ENCODE measurements at places on chromosomes 7 and 10.
A peak's percentile ranks its signal among the peaks of the same experiment; 100 is the strongest.

DNA sequence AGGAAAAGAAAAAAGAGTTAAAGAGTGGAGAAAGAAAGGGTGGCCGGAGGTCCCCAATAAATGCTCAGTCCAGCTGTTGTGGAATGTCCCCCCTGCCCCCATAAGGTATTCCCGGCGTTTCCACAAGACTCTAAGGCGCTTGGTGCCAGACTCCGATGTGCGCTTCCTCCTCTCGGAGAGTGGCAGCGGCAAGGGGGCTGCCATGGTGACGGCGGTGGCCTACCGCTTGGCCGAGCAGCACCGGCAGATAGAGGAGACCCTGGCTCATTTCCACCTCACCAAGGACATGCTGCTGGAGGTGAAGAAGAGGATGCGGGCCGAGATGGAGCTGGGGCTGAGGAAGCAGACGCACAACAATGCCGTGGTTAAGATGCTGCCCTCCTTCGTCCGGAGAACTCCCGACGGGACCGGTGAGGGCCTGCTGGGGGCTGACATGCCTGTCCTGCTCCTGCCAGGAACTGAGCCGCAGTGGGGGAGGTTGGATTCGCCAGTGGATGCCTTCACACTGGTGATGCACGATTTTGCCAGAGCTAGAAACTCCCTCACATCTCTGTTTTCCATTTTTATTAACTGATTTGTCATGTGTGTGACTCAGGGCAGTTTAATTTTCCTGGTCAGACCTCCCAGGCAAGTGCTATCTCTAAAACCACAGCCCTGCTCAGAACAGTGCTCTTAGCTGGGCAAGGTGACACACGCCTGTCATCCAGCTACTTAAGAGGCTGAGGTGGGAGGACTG, 34.2 kb downstream of the TACR2 start:
- DNase-seq, result peak; percentile 93

- no peak for DNase-seq
These were observed 184.8 kb downstream of the GNAI1 start for GRCh38 chr7:80319461-80319860.

DNA sequence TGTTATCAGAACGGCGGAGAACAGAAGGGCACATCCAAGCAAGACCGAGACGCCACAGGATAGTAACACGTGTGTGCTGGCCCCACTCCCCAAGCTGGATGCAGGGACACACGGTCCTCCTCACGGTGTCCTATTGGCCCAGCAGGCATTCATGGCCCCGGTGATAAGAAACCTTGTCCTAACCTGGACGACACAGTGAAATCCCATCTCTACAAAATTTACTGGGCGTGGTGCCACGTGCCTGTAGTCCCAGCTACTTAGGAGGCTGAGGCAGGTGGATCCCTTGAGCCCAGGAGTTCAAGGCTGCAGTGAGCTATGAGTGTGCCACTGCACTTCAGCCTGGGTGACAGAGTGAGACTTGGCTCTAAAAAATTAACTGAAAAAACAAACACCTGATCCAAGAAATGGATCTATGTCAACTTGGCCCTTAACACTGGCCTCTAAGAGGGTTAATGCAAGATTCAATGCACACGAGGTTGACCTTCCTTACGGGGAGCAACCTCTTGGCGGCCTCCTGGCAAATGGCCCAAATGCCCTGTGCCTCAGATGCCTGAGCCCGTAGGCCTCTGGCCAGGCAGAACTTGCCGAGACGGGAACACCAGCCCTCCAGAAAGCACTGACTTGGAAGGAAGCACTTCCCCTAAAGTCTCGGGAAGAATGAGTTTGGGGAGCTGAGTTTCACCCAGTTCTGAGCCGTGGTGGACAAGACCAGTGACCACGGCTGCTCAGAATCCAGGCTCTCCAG, 72.3 kb downstream of the ZRANB1 start:
- no peak for DNase-seq

GRCh38 chr10:117609095-117609795, 66.7 kb downstream of the EMX2 start:
- peak; percentile 97 for DNase-seq

- DNase-seq, result no peak
These were observed 84.5 kb upstream of the C10orf90 start for GRCh38 chr10:126754966-126755365.

DNA sequence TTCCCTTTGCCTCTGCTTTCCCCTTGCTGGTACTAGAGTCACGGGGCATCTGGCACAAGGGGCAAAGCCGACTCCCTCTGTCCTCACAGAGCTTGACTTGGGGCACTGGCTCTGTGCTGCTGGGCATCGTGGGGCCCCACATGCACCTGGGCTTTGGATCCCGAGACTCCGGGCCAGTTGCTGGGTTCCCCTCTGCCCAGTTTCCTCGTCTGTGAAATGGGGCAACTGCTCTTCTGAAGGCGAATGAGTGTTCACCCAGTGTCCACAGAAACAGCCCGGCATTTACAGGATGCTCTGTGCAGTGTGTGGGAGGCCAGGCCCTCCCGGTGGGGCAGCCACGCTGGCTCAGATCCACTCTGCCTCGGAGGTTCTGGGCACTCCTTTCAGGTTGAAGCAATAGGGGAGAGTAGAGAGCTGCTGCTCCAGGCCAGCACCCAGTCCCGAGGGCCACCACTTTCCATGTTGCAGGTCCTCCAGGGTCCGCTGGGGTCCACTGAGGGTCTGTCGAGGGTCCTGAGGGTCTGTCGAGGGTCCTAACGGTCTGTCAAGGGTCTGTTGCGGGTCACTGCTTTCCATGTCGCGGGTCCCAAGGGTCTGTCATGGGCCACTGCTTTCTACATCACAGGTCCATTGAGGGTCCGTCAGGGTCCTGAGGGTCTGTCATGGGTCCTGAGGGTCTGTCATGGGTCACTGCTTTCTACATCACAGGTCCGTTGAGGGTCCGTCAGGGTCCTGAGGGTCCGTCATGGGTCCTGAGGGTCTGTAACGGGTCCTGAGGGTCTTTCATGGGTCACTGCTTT, 103.6 kb downstream of the VIPR2 start:
- DNase-seq, result no peak

GRCh38 chr7:155788616-155789000, 23.7 kb downstream of the SHH start:
- no peak for DNase-seq

DNA sequence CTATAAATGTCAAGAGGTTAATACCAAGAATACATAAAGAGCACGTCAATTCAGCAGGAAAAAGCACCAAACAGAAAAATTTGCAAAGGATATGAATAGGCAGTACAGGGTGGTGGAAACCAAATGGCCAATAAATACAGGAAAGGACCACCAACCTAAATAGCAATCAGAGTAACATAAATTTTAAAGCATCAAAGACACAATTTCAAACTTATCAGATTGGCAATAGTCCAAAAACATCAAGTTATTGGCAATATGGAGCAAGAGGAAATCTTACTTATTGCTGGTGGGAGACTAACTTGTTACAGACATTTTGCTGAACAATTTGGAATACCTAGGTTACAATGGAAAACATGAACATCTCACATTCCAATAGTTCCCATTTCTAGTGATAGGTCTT, 24.1 kb downstream of the SYPL1 start:
- DNase-seq, result no peak

- DNase-seq, result peak; percentile 40
These were observed 156.8 kb downstream of the FAM107B start for GRCh38 chr10:14617852-14618251.

DNA sequence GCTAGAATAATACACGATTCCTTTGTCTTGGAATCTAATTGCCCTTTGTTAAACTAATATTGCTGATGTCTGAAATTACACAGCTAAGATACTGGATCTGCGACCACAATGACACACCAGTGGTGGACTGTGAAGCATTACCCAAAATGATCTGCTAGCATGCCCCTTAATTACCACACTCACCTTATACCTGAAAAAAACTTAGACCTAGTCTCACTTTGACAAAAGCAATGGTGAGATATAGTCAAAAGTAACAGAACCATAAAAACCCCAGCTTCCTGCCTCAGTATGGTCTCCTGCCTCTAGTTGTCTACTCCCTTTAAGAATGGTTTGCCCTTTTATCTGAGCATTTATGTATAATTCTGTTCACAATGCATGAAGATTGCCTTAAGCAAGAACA, 20.8 kb upstream of the ERVW-1 start:
- DNase-seq, result no peak

GRCh38 chr10:490891-491571, 198.4 kb downstream of the DIP2C start:
- DNase-seq, result peak; percentile 61

DNA sequence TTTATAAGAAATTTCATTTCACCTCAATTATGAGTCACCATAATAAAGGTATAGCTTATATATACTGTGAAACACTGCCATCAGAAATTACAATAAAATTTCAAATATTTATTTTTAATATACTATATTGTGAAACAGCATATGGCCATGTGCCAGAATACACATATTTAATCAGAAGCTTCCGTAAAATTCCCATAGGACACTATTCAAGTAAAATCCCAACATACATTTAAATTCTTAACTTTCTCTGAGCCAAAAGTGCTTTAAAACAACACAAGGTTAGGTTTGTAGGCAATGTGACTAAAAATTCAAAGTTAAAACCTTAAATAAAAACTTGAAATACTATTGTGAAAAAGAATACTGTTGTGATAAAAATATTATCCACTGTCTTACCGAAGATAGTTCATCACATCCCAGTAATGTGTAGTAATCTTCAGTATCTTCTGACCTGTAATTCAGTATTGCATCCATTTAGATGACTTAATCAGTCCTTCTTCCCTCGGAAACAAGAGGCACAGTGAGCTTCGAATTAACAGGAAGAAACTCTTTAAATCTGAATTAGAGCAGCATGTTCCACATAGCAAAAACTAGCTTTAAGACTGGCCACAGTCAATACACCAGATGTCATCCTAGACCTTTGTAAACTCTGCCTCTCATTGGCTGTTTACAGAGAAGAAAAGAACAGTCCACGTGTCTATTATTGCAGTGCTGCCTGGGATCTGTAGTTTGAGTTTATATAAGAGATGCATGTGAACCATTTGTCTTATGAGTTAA, at the start of gene DNAJC12:
TSS of gene DNAJC12 (minus strand) at position 648 of the 774 bp plus-strand sequence. CDS start at position 471, 177 bp downstream.
- DNase-seq, result peak; percentile 67

GRCh38 chr10:56095506-56096225, 265.4 kb downstream of the ZWINT start:
- no peak for DNase-seq

DNA sequence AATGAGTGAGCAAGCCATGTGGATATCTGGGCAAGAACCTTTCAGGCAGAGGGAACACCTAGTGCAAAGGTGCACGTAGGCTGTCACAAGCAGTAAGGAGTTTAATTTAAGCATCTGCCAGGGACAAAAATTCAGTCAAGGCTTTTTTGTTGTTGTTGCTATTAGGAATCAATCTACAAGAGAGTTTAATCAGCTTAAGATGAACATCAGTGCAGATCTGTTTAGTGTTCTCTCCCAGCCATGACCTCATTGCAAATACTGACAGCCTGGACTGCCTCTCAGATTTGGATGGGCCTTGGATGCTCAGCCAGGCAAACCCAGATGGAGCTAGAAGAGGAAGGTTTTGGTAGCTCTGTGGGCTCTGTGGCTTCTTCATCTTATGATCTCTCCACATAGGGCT, 3.3 kb upstream of the GLCCI1 start:
- DNase-seq, result no peak

- no peak for DNase-seq
These were observed 6.3 kb downstream of the RSBN1L start for GRCh38 chr7:77702513-77702912.

GRCh38 chr7:120725376-120726039, 132.4 kb downstream of the TSPAN12 start:
- peak; percentile 53 for DNase-seq

DNA sequence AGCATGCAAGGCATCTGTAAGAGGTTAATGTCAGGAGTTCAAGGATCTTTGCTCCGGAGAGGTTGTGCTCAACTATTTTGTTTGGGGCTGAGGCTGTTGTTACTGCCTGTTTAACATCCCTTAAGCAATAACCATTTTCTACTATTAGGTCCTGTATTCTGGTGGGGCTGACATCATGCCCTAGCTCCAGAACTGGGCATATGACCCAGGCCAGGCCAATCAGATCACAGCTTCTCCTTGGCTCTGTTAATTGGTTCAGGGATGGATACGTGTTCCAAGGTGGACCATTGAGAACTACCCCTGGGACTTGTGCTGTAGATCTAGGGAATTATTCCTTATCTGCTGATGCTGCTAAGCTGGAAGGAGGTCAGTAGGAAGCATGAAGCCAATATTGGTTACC, 67.0 kb downstream of the SYPL1 start:
- DNase-seq, result no peak

GRCh38 chr10:23404461-23404980, 34.4 kb upstream of the OTUD1 start:
- DNase-seq, result no peak

DNA sequence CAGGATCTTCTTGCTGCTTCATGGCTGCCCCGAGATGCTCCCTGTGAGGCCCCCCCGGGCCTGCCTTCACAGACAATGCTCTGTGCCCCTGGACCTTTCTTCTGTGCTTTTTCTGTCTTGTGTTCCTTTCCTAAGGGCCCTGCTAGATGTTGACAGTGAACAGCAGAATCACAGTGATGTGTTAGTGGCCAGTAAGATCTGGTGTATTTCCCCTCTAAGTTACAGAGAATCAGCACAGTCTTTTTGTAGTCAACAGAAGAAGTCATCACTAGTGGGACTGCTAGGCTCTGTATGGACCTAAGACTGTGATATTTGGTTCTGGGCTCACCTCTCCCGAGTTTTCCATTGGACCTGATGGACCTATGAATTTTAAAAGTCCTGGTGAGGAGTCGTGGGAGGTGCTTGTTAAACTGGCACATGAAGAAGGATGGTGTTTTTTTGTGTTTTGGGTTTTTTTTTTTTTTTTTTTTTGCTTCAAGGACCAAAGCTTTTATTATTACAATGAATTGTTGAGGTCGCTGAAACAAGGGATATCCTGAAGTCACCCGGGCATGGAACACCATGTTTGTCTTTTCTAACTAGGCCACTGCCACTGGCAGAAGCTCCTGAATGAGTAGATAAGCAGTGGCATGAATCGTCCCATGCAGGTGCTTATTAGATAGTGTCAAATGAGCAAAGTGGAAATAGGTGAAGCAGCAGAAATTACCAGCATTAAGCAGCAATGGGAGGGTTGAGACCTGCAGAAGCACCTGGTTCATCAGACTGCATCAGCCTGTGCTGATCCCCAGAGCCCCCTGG, 194.8 kb downstream of the CELF2 start:
- DNase-seq, result no peak
